CD4-positive, alpha-beta memory T cell (primary cell): ENCODE measurements at places on chromosomes 3 and 15. TPM values are rescaled to one million over a fixed set of nuclear protein-coding genes. Genes with fewer than 3 reads are reported as not detected.

The SLC6A20 gene
- total RNA-seq: not detected

The ZNF80 gene
- total RNA-seq: 1.1 TPM

The ZMYND10 gene
- 3.7 TPM for total RNA-seq

The CFAP92 gene
- total RNA-seq: 0.38 TPM

The SLC38A3 gene
- total RNA-seq: not detected

The SHC4 gene
- 0.28 TPM for total RNA-seq

The GCSAM gene
- total RNA-seq: 40.9 TPM

The RPP25 gene
- total RNA-seq: 2.8 TPM

The HDC gene
- not detected for total RNA-seq

The IGSF11 gene
- 0.44 TPM for total RNA-seq

The GOLGA8T gene
- total RNA-seq: 0.72 TPM

The C2CD4B gene
- not detected for total RNA-seq

The PAK2 gene
- 97.4 TPM for total RNA-seq

The ZBBX gene
- not detected for total RNA-seq

The DYNC1LI1 gene
- 28.4 TPM for total RNA-seq

The IGF2BP2 gene
- not detected for total RNA-seq

The ALCAM gene
- 10.6 TPM for total RNA-seq

The CXCR6 gene
- total RNA-seq: 8.6 TPM

The ECE2 gene
- not detected for total RNA-seq

The DUOXA1 gene
- 0.97 TPM for total RNA-seq

The FBXW12 gene
- total RNA-seq: not detected

The CLDN1 gene
- not detected for total RNA-seq

The NTRK3 gene
- total RNA-seq: not detected
